ENCODE measurements at places on chromosomes 4 and X. TPM values are rescaled to one million over a fixed set of nuclear protein-coding genes. Genes with fewer than 3 reads are reported as not detected.

DNA sequence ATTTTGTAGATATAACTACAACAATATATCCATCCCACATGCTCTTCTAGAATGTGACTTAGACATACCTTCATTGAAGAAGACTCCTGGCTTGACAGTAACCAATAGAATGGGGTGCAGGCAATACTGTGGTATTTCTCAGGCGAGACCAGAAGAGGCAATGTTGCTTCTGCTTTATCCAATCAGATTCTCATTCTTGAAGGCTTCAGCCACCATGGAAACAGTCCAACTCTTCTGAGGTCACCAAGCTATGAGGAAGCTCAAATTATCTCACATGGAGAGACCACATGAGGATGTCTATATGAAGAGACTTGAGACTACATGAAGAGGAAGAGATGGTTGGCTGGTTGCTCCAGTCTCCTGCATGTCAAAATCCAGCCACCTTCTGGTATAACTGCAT lies 469.9 kb downstream of the PCDH10 start:
- no peak for DNase-seq
- no peak overlapping the region for H3K4me3 ChIP-seq
- no peaks in the 10 kb centered on the region for H3K36me3 ChIP-seq

The VAMP7 gene
- total RNA-seq, result 21.3 TPM

GRCh38 chr4:184358521-184359232 lies 115.7 kb downstream of the IRF2 start:
- no peaks in the 10 kb centered on the region for H3K27me3 ChIP-seq
- H3K4me1 ChIP-seq, result peaks cover 39% of the 10 kb centered on the region

The BEND2 gene
- total RNA-seq, result not detected

DNA sequence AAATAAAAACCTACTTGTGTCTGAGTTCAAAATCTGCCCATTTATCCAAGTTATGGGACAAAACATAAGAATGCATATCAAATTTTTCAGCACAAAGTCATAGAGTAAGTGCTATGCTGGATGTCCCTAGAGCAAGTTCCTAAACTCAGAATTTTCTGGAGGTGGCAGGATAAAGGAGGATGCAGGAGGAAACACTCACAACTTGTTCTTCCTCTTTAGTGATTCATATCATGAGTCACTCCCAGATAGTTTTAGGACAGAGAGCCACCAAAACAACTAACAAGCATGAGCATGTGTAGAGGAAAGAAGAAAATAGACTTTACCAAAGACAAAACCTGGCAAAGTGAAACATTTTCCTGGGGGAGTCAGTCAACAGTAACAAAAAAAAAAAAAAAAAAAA lies 302.7 kb downstream of the KCTD8 start:
- H3K27me3 ChIP-seq, result no peaks in the 10 kb centered on the region
- no peaks in the 10 kb centered on the region for H3K36me3 ChIP-seq
- DNase-seq, result no peak
- no peak overlapping the region for H3K4me3 ChIP-seq

- no peaks in the 10 kb centered on the region for H3K4me1 ChIP-seq
- no peak for DNase-seq
- no peak overlapping the region for H3K27ac ChIP-seq
- no peak overlapping the region for H3K4me3 ChIP-seq
- H3K36me3 ChIP-seq, result no peaks in the 10 kb centered on the region
- H3K27me3 ChIP-seq, result no peaks in the 10 kb centered on the region
Measured at GRCh38 chrX:65575022-65575421, 40.4 kb upstream of the LAS1L start.

GRCh38 chr4:168516841-168517240 lies 20.0 kb downstream of the PALLD start:
- no peaks in the 10 kb centered on the region for H3K36me3 ChIP-seq
- H3K4me1 ChIP-seq, result peaks cover 28% of the 10 kb centered on the region

GRCh38 chrX:72258174-72258573 lies 18.9 kb downstream of the RPS4X start:
- H3K4me1 ChIP-seq, result no peaks in the 10 kb centered on the region
- no peaks in the 10 kb centered on the region for H3K36me3 ChIP-seq
- no peak for DNase-seq
- H3K27ac ChIP-seq, result no peak overlapping the region
- no peaks in the 10 kb centered on the region for H3K27me3 ChIP-seq

DNA sequence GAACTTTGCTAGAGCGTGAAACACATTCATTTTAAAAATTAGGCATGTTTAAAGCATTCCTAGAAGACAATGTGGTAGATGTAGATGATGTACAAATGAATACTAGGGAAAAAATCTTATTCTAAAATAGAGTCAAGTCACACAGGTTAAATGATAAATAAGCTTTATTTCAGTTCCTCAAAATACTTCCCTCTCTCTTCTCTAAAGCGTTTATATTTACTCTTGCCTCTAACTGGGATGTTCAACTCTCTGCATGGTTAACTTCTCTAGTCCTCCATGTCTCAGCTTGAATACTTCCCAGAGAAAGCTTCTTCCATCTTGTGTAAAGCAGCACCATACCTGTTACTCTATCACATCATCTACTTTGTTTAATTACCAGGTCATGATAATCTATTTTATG lies 30.9 kb upstream of the GLRA3 start:
- H3K27ac ChIP-seq, result no peak overlapping the region
- no peaks in the 10 kb centered on the region for H3K36me3 ChIP-seq
- H3K4me1 ChIP-seq, result no peaks in the 10 kb centered on the region
- no peak for DNase-seq
- H3K27me3 ChIP-seq, result no peaks in the 10 kb centered on the region

DNA sequence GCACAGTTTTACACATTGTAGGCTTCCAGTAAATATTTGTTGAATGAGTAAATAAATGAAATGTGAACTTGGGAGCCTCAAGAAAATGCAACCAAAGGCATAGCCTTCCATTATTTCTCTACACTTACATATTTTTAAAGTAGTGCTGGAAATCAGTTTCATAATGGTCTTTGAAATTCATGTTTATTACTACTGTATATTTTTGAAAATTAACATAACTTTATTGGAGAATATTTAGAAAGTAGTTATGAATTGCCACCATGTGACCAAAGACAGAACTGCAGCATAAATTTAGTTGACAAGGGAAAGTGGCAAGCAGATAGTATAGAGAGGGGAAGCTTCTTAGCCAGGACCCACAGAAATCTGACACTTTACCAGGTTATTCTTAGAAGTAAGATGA lies 6.4 kb downstream of the TCEAL8 start:
- no peak overlapping the region for H3K27ac ChIP-seq
- no peaks in the 10 kb centered on the region for H3K4me1 ChIP-seq
- H3K4me3 ChIP-seq, result no peak overlapping the region
- DNase-seq, result no peak
- no peaks in the 10 kb centered on the region for H3K27me3 ChIP-seq

GRCh38 chrX:106726485-106727437 lies at the start of gene RNF128:
Gene RNF128 (plus strand): TSS chrX:106726701. CDS start chrX:106726914, 213 bp downstream.
- peak; percentile 3 for DNase-seq
- H3K36me3 ChIP-seq, result no peaks in the 10 kb centered on the region
- no peaks in the 10 kb centered on the region for H3K4me1 ChIP-seq

DNA sequence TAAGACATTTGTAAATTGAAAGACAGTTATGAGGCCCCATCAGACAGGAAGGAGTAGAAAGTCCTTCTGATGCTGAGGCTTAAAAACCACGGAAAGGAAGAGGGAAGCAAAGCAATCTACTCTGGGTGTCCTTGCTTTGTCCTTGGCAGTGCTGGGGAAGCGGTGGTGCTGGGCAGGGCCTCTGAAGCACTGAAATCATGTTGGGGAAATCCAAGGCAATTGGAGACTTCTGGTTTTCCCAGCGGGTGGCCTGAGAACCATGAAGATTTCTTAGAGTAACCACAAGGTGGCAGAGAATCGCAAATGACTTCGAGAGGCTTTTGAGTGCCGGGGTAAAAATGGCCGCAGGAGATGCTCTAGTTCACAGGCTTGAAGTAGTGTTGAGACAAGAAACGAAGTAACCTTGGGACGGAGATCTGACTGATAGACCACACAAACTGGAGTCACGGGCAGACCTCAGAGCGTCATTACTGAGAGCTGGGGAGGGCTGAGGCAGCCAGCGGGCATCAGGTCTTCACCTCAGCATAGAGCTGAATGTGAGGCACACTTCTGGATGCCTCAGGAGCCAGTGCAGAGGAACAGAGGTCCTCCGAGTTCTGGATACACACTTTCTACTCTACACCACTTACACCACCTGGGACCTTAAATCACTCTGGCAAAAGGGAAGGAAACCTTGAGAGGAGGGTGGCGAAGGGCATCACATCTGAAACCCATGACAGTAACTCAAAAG lies 130.7 kb upstream of the GPRIN3 start:
- H3K4me1 ChIP-seq, result no peaks in the 10 kb centered on the region
- H3K4me3 ChIP-seq, result no peak overlapping the region
- H3K36me3 ChIP-seq, result no peaks in the 10 kb centered on the region
- H3K27me3 ChIP-seq, result no peaks in the 10 kb centered on the region
- H3K27ac ChIP-seq, result no peak overlapping the region

DNA sequence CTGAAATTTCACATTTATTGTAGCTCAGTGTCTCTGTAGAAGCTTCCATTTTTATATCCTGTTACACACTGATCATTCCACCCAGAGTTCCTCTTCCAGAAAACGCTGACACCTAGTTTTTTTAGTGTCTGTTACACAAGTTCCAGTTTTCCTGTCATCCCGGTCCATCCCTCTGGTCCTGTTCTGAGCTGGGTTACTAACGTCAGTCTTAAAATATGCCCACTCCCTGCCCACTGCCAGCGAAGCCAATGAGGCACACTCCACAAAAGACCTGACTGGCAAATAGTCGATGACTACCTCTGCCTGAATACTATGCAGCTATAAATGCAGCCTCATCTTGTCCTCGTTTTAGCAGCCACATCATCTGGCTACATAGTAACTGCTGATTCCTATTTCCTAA lies 30.9 kb upstream of the DDX3X start:
- H3K4me3 ChIP-seq, result no peak overlapping the region
- no peak for DNase-seq
- H3K4me1 ChIP-seq, result no peaks in the 10 kb centered on the region
- no peak overlapping the region for H3K27ac ChIP-seq

DNA sequence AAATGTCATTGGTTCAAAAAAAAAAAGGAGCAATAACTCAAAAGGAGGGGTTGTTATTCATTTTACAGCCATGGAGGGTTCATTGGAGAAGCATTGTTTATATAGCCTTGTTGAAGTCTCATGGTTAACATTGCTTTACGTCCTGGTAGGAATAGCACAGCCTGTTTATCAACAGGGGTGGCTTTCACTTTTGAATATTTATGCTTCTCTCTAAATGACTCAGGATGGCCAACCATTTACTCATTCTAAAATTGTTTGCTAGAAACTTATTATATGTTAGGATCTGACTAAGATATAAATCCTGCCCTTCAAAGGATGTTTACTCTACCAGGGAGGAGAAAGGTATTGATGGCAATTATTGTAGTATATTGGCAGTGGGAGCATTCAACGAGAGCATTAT lies 534.1 kb upstream of the GALNTL6 start:
- no peak for DNase-seq
- H3K36me3 ChIP-seq, result no peaks in the 10 kb centered on the region
- H3K4me1 ChIP-seq, result no peaks in the 10 kb centered on the region
- no peaks in the 10 kb centered on the region for H3K27me3 ChIP-seq
- no peak overlapping the region for H3K4me3 ChIP-seq

The EGF gene
- total RNA-seq, result 14.8 TPM

DNA sequence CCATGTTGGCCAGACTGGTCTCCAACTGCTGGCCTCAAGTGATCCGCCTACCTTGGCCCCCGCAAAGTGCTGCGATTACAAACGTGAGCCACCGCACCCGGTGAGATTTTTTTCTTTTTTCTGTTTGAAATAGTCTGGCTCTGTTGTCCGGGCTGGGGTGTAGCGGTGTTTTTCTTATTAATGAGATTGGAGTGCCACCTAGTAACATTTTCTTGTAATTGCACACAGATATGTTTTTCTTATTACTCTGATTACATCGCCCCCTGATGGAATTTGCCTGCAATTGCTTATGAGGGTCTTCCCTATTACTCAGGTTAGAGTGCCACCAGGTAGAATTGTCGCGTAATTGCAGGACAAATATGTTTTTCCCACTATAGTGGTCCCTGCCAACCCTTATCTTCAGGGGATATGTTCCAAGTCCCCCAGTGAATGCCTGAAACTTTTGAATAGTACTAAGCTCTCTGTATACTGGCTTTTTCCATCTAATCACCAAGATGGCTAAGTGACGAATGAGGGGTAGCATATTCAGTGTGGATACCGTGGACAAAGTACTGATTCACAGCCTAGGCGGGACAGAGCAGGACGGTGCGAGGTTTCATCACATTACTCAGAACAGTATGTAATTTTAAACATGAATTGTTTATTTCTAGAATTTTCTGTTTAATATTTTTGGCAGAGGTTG lies 8.6 kb upstream of the PDHA1 start:
- H3K27me3 ChIP-seq, result no peaks in the 10 kb centered on the region
- no peak overlapping the region for H3K4me3 ChIP-seq
- H3K27ac ChIP-seq, result no peak overlapping the region
- DNase-seq, result no peak
- no peaks in the 10 kb centered on the region for H3K4me1 ChIP-seq
- no peaks in the 10 kb centered on the region for H3K36me3 ChIP-seq

The PHOX2B gene
- not detected for total RNA-seq

- H3K27ac ChIP-seq, result no peak overlapping the region
- H3K4me1 ChIP-seq, result no peaks in the 10 kb centered on the region
- H3K36me3 ChIP-seq, result no peaks in the 10 kb centered on the region
- DNase-seq, result no peak
- H3K27me3 ChIP-seq, result no peaks in the 10 kb centered on the region
Measured at GRCh38 chr4:24209131-24209530, 319.3 kb upstream of the PPARGC1A start.

DNA sequence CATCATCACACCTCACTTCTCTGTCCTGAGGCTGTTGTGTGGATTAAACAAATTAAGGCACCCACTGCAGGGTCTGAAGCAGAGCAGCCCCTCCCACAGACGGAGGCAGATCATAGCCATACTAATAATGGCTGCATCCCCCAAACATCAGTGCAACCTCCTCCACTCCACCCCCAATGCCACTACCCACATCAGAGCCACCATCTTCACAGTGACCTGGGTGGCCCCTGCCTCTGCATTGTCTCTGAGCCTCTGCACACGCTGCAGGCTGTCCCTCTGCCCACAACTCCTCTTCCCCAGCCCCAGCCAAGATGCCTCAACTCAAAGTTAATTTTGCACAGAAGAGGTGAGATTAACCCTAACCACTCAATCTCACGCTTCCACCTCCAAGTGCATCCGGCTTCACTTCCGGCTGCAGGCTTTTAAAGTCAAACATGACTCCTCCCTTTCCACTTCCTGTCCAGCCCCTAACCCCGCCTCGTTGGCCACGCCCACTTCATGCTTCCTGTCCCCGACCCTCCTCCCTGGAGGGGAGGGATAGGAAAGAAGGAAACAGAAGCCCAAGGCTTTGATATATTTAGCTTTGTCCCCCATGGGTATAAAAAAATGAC lies 22.7 kb downstream of the JAKMIP1 start:
- DNase-seq, result peak; percentile 17
- peaks cover 5% of the 10 kb centered on the region for H3K27me3 ChIP-seq
- no peaks in the 10 kb centered on the region for H3K4me1 ChIP-seq
- no peak overlapping the region for H3K4me3 ChIP-seq
- H3K27ac ChIP-seq, result no peak overlapping the region

The COX7B2 gene
- not detected for total RNA-seq

- no peak overlapping the region for H3K27ac ChIP-seq
- H3K36me3 ChIP-seq, result no peaks in the 10 kb centered on the region
- H3K4me1 ChIP-seq, result no peaks in the 10 kb centered on the region
- H3K4me3 ChIP-seq, result no peak overlapping the region
- DNase-seq, result no peak
Measured at GRCh38 chr4:57333684-57334083, 223.5 kb upstream of the IGFBP7 start.

GRCh38 chr4:94548571-94548970 lies 96.8 kb downstream of the PDLIM5 start:
- no peak overlapping the region for H3K4me3 ChIP-seq
- DNase-seq, result peak; percentile 38
- H3K36me3 ChIP-seq, result no peaks in the 10 kb centered on the region
- peak overlapping the region; percentile 85 for H3K27ac ChIP-seq
